ENCODE measurements at places on chromosomes 3 and 15. TPM values are rescaled to one million over a fixed set of nuclear protein-coding genes. Genes with fewer than 3 reads are reported as not detected.

The NR2E3 gene
- not detected for total RNA-seq

GRCh38 chr15:71219645-71220044 is 104.4 kb downstream of the THSD4 start:
- no peak for DNase-seq

GRCh38 chr3:81300324-81300927 is 461.0 kb downstream of the GBE1 start:
- no peak for DNase-seq

GRCh38 chr3:184608209-184608608 is 46.6 kb downstream of the EPHB3 start:
- DNase-seq, result no peak

DNA sequence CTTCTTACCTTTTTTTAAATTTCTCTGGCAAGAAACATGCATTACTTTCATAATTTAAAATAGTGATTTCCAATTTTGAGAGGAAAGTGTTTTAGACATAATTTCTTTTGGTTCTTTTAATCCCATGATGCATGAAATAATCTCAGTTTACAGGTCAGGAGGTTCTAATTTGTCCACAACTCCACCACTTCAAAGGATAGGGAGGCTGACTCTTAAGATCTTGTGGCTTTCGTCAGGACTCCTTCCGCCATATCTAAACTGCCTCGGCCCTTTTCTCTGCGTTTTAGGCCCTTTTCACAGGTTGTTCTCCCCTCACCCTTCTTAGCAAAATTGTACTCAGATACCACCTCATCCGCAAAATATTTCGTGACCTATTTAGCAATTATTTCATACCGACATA is 8.0 kb downstream of the DYNC1LI1 start:
- DNase-seq, result no peak

DNA sequence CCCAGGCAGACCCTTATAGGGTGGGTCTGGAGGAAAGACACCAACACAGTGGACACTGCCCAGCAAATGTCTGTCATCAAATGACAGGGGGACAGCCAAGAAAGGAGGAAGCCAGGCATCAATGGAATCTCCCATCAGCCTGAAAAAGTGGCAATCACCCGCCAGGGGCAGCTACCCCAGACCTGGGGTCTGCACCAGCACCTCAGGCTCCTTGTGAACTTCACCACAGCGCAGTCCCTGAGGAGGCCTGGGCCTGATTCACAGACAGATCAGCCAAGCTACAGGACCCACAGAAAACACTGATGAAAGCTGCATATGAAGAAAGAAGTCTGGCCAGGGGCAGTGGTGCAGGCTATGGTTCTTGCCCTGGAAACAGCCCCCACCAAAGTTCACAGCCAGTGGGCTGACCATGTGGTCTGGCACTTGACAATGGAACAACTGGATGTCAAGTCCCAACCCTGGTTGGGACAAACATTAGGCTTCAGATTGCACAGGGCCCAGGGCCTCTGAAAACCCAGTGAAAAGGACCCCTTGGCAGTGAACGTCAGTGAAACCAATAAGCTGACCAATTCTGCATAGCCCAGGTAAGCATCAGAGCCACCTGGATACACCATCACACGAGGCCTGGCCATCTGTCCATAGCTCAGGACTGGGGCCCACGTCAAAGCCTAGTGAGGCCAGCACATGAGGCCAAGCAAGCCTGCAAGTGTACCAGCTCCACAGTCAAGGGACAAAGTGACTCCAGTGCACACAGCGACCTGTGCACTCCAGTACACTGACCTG is 29.1 kb downstream of the ALS2CL start:
- DNase-seq, result no peak

DNA sequence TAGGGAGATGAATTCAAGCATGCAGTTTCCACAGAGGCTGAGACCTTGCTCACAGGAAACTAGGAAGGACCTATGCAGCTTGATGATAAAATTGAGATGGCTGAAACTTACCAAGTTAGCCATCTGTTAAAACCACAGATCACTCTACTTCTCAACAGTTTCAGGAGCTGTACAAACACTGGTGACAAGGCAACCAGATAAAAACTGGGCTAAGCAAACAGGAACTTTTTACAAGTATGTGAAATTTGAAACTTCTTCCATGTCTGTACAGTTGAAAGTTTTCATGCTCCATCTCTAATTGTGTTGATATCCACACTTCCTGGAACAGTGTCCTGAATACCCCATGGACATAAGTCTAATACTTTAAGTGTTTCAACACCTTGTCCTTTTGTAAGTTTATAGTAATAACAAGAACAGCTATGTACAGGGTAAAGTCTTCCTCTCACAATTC is 78.2 kb downstream of the FAIM start:
- no peak for DNase-seq

- DNase-seq, result no peak
Measured at GRCh38 chr3:148150141-148150540, 547.6 kb upstream of the AGTR1 start.

DNA sequence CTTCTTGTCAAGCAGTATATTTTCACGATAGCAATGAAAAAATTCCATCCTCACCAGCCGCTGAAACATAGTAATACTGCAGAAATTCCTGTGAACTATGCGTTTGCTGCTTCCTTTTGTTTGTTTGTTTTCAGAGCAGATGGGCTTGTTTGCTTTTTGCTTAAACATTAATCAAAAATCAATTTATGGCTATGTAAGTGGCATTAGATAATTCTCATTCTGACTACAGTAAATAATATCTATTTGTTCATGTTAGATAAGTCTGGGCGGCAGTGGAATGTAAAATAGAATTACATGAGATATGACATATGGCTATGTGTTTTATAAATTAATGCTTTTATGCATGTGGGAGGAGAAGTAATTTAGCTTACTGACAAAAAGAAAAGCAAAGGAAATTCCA is 163.7 kb downstream of the PGPEP1L start:
- no peak for DNase-seq

The ZNF621 gene
- 25.6 TPM for total RNA-seq

GRCh38 chr3:86986671-86987420 is 4.1 kb downstream of the VGLL3 start:
- no peak for DNase-seq

DNA sequence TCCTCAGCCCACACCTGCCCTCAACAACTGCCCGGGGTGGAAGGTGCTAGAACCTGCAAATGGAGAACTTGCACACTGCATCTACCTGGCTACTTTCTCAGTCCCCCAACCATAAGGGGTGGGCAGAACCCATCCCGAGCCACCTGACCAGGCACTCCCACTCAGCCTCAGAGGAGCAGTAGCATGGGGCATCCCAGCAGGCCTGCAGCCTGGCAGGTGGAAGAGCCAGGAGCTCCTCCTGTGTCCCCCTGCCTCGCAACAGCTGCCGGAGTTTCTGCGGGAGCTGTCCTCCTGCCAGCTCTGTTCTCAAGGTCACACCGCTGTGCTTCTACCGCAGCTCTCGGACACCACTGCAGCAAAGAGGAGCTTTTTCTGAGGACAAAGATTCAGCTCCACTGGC is 27.5 kb downstream of the RAB6B start:
- DNase-seq, result no peak

The CYP19A1 gene
- not detected for total RNA-seq
